AG08396 (cell line): ENCODE measurements at places on chromosomes 1 and 21.
A peak's percentile ranks its signal among the peaks of the same experiment; 100 is the strongest.

GRCh38 chr1:5423109-5423508 lies 569.1 kb downstream of the NPHP4 start:
- DNase-seq: no peak

- no peak for DNase-seq
Measured at GRCh38 chr1:242842094-242842493, 317.6 kb upstream of the PLD5 start.

- DNase-seq: no peak
Measured at GRCh38 chr1:228830185-228830953, 95.1 kb downstream of the RHOU start.

DNA sequence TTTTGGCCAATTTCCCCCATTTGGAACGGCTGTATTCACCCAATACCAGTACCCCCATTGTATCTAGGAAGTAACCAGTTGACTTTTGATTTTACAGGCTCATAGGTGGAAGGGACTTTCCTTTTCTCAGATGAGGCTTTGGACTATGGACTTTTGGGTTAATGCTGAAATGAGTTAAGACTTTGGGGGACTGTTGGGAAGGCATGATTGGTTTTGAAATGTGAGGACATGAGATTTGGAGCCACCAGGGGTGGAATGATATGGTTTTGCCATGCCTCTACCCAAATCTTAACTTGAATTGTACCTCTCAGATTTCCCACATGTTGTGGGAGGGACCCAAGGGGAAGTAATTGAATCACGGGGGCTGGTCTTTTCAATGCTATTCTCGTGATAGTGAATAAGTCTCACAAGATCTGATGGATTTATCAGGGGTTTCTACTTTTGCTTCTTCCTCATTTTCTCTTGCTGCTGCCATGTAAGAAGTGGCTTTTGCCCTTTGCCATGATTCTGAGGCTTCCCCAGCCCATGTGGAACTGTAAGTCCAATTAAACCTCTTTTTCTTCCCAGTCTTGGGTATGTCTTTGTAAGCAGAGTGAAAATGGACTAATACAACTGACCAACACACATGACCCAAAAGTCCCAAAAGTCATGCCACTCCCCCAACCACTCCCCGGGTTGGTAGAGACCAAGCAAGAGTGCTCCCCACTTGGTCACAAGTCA lies 35.4 kb upstream of the ZNF496 start:
- DNase-seq: no peak

GRCh38 chr1:27931184-27931583 lies 3.6 kb upstream of the SMPDL3B start:
- DNase-seq: no peak

GRCh38 chr1:156420205-156421061 lies 51.4 kb downstream of the RHBG start:
- DNase-seq: no peak

GRCh38 chr1:88888750-88889149 lies 2.6 kb downstream of the GTF2B start:
- DNase-seq: no peak

DNA sequence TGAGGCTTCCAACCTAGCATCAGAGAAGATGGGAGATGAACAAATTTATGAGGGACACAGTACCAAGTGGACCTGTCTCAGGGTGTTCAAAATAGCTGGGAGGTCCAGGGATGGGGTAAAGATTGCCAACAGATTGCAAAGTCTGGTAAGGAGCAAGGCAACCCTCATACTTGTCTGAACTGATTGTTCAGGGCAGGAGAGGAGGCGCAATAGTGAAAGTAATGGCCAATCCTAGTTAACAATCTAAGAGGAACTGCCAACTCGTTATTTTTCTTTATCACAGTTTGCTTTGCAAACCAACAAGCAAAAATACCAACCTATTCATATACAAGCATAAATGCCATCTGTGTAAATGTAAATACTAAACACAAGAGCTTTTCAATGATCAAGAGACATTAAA lies 78.4 kb upstream of the S1PR1 start:
- DNase-seq: no peak

- DNase-seq: no peak
Measured at GRCh38 chr1:245779797-245780755, 625.3 kb downstream of the KIF26B start.

DNA sequence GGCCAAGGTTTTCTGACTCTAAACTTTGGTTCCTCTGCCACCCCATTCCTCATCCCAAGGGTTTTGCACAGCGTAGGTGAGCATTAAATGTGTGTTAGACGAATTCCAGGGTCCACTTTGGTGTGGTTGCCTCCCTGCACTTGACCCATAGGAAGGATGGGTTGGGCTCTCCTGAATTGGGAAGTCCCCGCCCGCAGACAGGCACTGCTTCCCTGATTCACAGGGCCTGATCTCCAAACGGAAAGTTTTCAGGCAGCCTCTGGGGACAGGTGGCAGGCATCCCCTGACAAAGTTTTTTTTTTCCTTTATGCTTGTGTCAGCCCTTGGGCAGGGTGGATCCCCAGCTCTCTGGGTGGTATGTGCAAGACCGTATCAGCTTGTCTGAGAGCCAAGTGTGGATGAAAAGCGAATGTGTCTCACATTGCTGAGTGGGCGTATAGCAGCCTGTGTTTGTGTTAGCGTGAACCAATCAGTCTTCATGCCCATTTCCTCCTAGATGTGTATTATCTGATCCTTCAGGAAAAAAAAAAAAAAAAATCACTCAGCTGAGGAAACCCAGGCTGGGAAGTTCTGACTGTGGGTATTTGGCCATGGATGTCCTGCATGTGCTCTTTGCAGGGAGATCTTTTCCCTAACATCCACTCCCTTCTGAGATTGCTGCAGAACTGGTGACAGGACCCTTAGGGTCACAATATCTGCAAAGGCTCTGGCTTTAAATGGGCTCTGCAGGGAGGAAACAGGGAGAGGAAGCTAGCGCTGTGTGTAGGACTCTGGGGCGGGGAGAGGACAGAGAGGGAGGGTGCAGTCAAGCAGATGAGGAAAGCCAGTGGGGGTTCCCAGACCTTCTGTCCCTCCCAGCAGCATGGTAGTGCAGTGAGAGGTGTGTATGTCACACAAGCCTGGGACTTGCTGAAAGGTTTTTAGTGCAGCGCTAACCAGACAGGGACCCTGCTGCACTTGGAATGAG lies 42.2 kb upstream of the TRABD2B start:
- DNase-seq: no peak

DNA sequence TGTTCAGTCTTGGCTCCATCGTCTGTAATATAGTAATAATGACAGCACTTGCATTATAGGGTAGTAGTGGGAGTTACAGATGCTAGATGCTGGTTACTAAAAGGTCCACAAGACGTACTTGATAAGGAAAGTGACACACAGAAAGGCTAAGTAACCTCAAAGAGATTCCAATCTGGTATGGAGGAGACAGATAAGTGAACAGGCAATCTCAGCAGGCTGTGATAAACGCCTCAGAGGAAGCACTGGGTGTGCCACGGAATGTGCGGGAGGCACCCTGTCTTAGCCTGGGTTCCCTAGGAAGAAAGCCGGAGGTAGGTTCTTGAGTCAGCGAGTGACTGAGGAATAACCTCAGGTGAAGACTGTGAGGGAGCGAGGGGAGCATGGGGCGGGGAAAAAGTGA lies 4.6 kb upstream of the CTPS1 start:
- DNase-seq: no peak

DNA sequence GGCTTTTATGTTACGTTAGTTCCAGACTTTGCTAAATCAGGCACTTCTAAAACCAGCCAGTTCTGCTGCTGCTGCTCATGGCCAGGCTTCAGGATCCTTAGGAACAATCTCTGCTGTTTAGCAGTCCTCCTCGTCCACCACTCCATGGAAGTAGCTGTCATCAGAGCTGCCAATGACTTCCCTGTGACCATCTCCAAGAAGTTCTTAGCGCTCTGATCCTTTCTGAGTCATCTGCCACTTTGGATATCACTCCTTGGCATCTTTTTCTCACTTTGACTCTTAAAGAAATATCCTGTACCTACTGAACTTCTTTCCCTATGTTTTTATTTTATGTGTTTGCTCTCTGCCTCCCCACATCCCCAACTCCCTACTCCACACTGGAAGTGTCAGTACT lies 14.7 kb upstream of the IRF2BP2 start:
- DNase-seq: no peak

- no peak for DNase-seq
Measured at GRCh38 chr21:39150877-39151276, 32.4 kb downstream of the PSMG1 start.

- DNase-seq: no peak
Measured at GRCh38 chr1:61092642-61093041, 10.3 kb downstream of the NFIA start.

DNA sequence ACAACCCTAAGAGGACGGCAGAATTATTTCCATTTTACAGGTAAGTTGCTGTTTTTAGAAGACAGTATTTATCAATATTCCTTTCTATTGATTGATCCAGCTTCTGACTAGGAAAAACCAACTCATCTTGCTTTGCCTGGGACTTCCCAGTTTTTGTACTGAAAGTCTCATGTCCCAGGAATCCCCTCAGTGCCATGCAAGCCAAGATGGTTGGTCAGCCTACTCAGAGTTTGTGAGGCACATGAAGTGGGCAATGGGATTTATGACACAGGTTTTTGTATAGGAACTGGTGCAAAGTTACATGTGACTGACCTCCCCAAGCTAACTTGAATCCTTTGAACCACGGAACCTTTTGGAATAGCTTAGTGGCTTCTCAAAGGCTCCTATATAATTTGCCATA lies 45.5 kb downstream of the GNG12 start:
- DNase-seq: no peak

DNA sequence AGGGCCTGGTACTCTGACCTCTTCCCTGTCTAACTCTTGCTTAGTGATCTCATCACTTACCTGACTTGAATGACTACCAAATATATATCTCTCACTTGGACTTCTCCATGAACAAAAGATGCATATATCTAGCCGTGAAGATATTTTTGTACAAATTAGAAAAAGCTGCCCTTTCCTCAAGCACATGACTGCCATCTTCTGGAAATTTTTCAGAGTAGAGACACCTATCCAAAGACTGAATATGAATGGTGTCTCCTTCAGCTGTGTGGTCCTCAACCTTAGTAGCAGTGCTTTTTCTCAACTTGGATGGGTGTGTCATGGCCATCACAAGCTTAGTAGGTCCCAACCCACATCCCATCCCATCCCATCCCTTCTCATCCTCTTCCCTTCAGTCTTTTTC lies 142.3 kb downstream of the DNM3 start:
- peak; percentile 8 for DNase-seq
